ENCODE measurements at places on chromosomes 1 and 21. TPM values are rescaled to one million over a fixed set of nuclear protein-coding genes. Genes with fewer than 3 reads are reported as not detected.
A peak's percentile ranks its signal among the peaks of the same experiment; 100 is the strongest.

DNA sequence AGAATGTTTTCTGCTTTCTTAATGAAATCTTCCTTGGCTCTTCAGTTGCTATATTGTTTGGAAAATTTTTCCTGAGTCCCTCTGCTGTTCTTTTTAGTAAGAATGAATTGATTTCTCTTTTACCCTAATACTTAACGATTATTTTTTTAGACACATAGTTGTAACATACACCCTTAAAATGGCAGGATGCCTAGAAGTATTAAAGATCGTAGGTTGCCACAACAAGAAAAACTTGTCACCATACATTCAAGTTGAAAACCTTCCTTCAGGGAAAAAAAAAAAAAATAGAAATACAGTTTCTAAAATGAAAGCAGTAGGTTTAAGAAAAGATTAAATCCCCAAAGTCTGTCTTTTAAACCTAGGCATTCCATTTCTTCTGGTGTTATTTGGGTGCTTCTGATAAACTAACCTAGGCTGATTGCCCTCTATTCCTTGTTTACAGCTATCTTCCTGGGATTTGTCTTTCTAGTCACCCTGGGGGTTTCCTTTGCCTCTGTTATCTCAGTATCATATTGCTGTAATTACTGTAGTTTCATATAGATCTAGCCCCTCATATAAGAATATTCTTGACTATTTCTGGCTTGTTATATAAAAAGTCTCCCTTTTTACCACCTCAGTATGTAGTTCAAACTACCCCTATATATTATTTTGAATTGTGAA lies 16.8 kb downstream of the SUCO start:
- H3K27me3 ChIP-seq = no peaks in the 10 kb centered on the region
- no peak for DNase-seq
- peaks cover 30% of the 10 kb centered on the region for H3K4me1 ChIP-seq
- H3K4me3 ChIP-seq = no peak overlapping the region

- DNase-seq = no peak
- H3K36me3 ChIP-seq = no peaks in the 10 kb centered on the region
- H3K27ac ChIP-seq = peak overlapping the region; percentile 1
- peaks cover 74% of the 10 kb centered on the region for H3K4me1 ChIP-seq
These were observed 160.7 kb downstream of the KAZN start for GRCh38 chr1:14759042-14759818.

DNA sequence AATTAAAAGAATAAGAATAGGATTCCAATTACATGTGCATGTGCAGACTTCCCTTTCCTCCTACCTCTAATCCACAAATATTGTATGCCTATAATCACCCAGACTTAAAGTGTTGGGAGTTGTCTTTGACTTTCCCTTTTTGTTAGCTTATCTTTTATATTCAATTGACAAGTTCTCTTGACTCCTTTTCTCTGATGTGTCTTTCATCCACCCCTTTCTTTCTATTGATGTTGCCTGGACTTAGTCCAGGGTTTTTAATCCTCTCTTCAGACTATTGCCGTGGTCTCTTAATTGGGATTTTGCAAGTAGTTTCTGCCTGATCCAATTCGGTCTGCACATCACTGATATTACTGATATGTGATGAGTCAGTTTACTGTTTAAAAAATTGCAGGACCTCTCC lies 170.9 kb downstream of the LHX8 start:
- DNase-seq = no peak
- no peak overlapping the region for H3K4me3 ChIP-seq
- no peak overlapping the region for H3K27ac ChIP-seq
- H3K36me3 ChIP-seq = no peaks in the 10 kb centered on the region
- H3K4me1 ChIP-seq = peaks cover 6% of the 10 kb centered on the region

DNA sequence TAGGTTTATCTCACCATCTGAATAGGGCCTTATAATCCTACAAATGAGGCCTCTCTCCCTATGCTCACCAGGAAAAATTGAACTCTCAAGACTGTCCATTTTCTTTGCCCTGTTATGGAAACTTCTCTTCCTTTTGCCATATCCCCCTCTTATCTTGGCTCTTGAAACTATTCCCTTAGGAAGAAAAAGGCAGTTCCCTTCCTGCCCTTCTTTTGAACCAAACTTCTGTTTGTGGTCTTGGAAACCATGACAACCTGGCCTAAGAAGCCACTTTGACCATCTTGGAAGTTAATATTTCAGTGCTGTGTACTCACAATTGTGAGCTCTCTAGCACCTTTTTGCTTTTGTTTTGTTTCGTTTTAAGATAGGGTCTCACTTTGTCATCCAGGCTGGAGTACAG lies 40.0 kb downstream of the ATP2B4 start:
- H3K4me1 ChIP-seq = peaks cover 13% of the 10 kb centered on the region
- H3K27me3 ChIP-seq = 0 out of 2 replicates have a peak, but pooled peaks cover 4% of the 10 kb centered on the region
- no peaks in the 10 kb centered on the region for H3K36me3 ChIP-seq

DNA sequence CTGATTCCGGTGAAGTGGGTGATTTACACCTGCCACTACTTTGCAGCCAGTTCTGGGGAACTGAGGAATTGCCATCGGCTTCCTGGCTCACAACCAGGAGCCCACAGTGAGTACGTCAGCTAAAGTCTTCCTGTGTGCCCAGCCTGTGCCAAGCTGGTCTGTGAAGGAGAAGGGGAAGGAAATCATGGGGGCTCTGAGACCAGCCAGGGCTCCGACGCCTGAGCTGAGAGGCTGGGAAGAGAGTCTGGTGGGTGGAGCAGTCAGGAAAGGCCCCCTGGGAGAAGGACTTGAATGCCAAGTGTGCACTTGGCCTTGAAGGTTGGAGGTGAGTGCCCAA lies 1.2 kb downstream of the LURAP1 start:
- peaks cover 26% of the 10 kb centered on the region for H3K4me1 ChIP-seq
- H3K27me3 ChIP-seq = no peaks in the 10 kb centered on the region
- no peaks in the 10 kb centered on the region for H3K36me3 ChIP-seq

DNA sequence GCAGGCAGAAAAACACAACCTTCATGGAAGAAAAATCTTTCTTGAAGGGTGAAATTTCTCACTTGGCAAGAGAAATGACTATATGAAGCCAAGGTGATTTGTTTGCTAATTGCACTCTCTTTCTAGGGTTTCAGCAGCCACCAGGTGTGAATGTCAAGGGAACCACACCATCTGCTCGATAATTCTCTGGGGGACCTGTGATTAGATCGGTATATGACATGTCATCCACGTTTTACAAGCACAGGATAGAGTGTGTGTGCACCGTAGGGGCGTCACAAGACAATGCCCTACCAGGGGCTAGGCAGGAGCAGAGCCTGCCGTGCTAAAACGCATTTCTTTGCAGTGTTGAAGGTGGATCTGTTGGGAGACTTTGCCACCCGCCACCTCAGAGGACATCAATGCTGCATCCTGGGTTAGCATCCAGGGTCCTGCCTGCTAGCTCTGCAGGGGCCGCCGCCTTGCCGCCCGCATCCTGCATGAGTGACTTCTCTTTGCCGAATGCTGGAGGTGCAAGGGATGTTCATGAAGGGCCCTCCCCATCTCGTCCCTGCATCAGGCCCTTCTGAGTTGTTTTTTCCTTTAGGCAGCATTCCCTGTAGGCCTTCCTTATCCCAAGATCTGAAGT lies 37.8 kb upstream of the CCSAP start:
- H3K27ac ChIP-seq = no peak overlapping the region
- H3K4me3 ChIP-seq = no peak overlapping the region

GRCh38 chr1:3729594-3730542 lies 22.4 kb upstream of the CCDC27 start:
- H3K27ac ChIP-seq = no peak overlapping the region
- H3K27me3 ChIP-seq = no peaks in the 10 kb centered on the region
- H3K36me3 ChIP-seq = no peaks in the 10 kb centered on the region
- no peak for DNase-seq
- H3K4me1 ChIP-seq = peaks cover 10% of the 10 kb centered on the region

GRCh38 chr1:196464480-196464941 lies 143.7 kb downstream of the KCNT2 start:
- peaks cover 5% of the 10 kb centered on the region for H3K4me1 ChIP-seq
- H3K36me3 ChIP-seq = no peaks in the 10 kb centered on the region
- H3K4me3 ChIP-seq = no peak overlapping the region
- H3K27me3 ChIP-seq = no peaks in the 10 kb centered on the region
- DNase-seq = no peak
- H3K27ac ChIP-seq = no peak overlapping the region

DNA sequence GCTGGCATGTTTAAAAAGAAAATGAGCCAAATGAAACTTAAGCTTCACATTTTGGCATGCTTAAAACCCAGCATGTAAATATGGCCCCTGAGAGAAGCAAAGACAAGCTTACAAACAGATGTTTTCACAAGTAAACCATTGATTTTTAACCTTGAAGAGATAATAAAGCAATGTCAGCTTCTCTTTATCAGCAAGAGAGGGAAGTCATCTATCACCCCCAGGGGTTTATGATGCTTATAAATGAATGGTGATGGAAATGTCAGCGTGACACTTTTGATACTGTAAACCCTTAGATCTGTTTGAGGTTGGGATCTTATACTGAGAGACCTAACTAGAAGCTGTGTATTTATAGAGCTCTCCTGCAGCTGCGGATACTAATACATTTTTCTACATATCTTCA lies 471.3 kb downstream of the PLA2G4A start:
- H3K36me3 ChIP-seq = no peaks in the 10 kb centered on the region
- no peaks in the 10 kb centered on the region for H3K27me3 ChIP-seq
- no peak overlapping the region for H3K27ac ChIP-seq
- H3K4me3 ChIP-seq = no peak overlapping the region
- DNase-seq = no peak

DNA sequence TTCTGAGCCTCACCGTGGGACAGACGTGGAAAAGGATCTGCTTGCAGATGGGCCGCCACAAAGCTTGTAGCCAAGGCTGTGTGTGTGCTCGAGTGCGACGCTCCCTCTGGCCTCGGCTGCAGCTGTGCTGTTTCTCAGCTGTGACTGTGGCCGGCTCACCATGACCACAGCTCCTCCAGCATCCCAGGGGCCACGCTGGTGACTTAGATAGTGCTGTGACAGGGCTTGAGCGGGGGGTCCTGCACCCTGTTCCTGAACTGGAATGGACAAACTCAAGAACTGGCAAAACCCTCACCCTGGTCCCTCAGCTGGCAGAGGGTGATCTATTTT lies 17.4 kb upstream of the ACTRT2 start:
- H3K36me3 ChIP-seq = peaks cover 34% of the 10 kb centered on the region
- no peak overlapping the region for H3K4me3 ChIP-seq
- peaks cover 15% of the 10 kb centered on the region for H3K27me3 ChIP-seq
- no peak for DNase-seq
- no peaks in the 10 kb centered on the region for H3K4me1 ChIP-seq
- H3K27ac ChIP-seq = no peak overlapping the region

DNA sequence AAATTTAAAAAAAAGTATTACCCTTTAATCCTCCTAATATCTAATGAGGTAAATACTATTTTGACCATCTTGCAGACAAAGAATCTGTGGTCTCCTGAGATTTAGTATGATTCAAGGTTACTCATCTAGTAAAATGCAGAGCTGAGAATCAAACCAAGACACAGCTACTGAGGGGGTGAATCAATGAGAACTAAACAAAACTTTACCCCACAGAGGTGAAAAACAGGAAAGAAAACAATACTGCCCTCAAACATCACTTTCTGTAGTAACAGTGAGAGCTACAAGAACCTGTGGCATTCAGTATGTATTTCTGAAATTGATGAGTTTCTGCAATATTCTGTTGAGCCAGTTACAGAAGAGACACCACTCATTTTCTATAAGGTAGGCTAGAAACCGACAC lies 85.1 kb downstream of the JAK1 start:
- no peaks in the 10 kb centered on the region for H3K27me3 ChIP-seq
- peaks cover 13% of the 10 kb centered on the region for H3K4me1 ChIP-seq
- no peak overlapping the region for H3K4me3 ChIP-seq
- no peak overlapping the region for H3K27ac ChIP-seq
- 0 out of 2 replicates have a peak, but pooled peaks cover 4% of the 10 kb centered on the region for H3K36me3 ChIP-seq

- no peaks in the 10 kb centered on the region for H3K4me1 ChIP-seq
- no peaks in the 10 kb centered on the region for H3K36me3 ChIP-seq
These were observed 14.1 kb upstream of the C1orf87 start for GRCh38 chr1:60087681-60088080.

DNA sequence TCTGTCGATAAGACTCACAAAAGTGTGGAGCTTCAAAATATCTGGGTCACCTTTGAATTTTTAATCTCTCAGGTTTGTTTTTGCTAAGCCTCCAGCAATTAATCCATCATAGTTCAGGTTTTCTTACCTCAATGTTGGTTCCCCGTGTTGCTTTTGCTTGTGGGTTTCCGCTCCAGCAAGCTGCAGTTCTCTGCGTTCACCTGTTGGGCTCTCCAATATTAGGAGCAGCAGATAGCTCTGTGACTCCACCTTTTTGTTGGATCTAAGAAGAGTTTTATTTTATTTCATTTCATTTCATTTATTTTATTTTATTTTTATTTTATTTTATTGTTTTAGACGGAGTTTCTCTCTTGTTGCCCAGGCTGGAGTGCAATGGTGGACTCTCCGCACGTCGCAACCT lies 335.5 kb downstream of the COL11A1 start:
- H3K4me3 ChIP-seq = no peak overlapping the region
- DNase-seq = no peak
- no peaks in the 10 kb centered on the region for H3K36me3 ChIP-seq
- peaks cover 18% of the 10 kb centered on the region for H3K4me1 ChIP-seq

DNA sequence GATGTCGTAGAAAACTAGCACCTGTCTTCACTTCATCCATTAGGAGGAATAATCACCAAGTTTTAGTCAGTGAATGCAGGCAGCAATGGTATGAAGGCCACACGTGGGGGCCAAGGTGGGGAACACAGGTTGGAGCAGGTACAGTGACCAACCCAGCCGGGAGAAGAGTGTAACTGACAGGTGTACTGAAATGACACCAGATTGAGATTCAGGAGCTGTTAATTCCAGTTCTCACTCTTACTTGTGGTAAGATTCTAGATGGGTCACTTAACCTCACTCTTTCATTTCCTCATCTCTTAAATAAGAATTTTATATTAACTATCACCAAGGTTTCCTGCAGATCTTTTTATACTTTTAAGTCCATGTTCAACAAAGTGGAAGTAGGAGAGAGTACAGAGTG lies 206.2 kb upstream of the PTBP2 start:
- H3K36me3 ChIP-seq = no peaks in the 10 kb centered on the region
- peaks cover 23% of the 10 kb centered on the region for H3K4me1 ChIP-seq
- H3K27ac ChIP-seq = no peak overlapping the region
- no peak for DNase-seq
- no peak overlapping the region for H3K4me3 ChIP-seq

- no peak overlapping the region for H3K4me3 ChIP-seq
- no peak for DNase-seq
- no peaks in the 10 kb centered on the region for H3K4me1 ChIP-seq
- H3K36me3 ChIP-seq = no peaks in the 10 kb centered on the region
- no peaks in the 10 kb centered on the region for H3K27me3 ChIP-seq
These were observed 1332.5 kb downstream of the KCNT2 start for GRCh38 chr1:195275710-195276109.

DNA sequence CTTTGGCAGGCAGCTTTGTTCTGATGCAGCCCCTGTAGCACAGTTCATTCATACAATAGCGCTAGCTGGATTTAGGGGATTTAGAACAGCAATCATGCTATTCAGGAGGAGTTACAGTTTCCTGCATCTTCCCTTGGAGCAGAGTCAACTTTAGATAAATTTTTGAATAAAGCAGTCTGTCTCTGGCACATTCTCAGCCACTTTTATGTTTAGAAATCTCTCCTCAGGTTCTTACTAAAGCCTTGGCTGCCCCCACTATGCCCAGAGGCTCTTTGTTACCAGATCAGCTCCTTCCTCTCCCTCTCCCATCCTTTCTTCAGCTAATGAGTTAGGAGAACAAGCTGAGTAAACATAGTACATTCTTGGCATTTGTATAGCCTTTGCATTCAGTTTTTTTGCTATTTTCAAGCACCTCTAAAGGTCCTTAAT lies 17.0 kb upstream of the PIGC start:
- no peaks in the 10 kb centered on the region for H3K36me3 ChIP-seq
- H3K4me3 ChIP-seq = no peak overlapping the region
- DNase-seq = no peak

The VAV3 gene
- total RNA-seq = 7.7 TPM

The NUDT4B gene
- not detected for total RNA-seq

The SGIP1 gene
- 3.2 TPM for total RNA-seq

The PLEKHA6 gene
- total RNA-seq = 9.2 TPM

The KRTAP19-3 gene
- total RNA-seq = not detected

The LENEP gene
- total RNA-seq = 0.48 TPM

The CD1B gene
- not detected for total RNA-seq

The OR2T11 gene
- total RNA-seq = not detected

The INAVA gene
- total RNA-seq = 41.2 TPM

The MAGOH gene
- 58.4 TPM for total RNA-seq
